ENCODE measurements at places on chromosomes 5 and 9. TPM values are rescaled to one million over a fixed set of nuclear protein-coding genes. Genes with fewer than 3 reads are reported as not detected.

TRIM52 gene
- total RNA-seq: 15.2 TPM

ADGRV1 gene
- total RNA-seq: 1.0 TPM

ISL1 gene
- not detected for total RNA-seq

CDKN2A gene
- total RNA-seq: 404 TPM

PCSK1 gene
- not detected for total RNA-seq

PTGR1 gene
- 611 TPM for total RNA-seq
